ENCODE measurements at places on chromosomes 5 and 9.

GRCh38 chr9:70494221-70494620, 79.8 kb upstream of the KLF9 start:
- no peaks in the 10 kb centered on the region for H3K36me3 ChIP-seq
- no peaks in the 10 kb centered on the region for H3K4me1 ChIP-seq
- H3K27me3 ChIP-seq: peaks cover 6% of the 10 kb centered on the region
- H3K4me3 ChIP-seq: no peak overlapping the region
- no peak overlapping the region for H3K27ac ChIP-seq

- H3K4me3 ChIP-seq: no peak overlapping the region
- no peak overlapping the region for H3K27ac ChIP-seq
- H3K36me3 ChIP-seq: peaks cover 66% of the 10 kb centered on the region
Measured at GRCh38 chr5:72860499-72860898, 44.0 kb downstream of the TNPO1 start.

- no peaks in the 10 kb centered on the region for H3K27me3 ChIP-seq
- H3K36me3 ChIP-seq: peaks cover 29% of the 10 kb centered on the region
- DNase-seq: peak; percentile 87
- H3K27ac ChIP-seq: peak overlapping the region; percentile 97
Measured at GRCh38 chr9:110919609-110920008, 118.7 kb downstream of the LPAR1 start.

DNA sequence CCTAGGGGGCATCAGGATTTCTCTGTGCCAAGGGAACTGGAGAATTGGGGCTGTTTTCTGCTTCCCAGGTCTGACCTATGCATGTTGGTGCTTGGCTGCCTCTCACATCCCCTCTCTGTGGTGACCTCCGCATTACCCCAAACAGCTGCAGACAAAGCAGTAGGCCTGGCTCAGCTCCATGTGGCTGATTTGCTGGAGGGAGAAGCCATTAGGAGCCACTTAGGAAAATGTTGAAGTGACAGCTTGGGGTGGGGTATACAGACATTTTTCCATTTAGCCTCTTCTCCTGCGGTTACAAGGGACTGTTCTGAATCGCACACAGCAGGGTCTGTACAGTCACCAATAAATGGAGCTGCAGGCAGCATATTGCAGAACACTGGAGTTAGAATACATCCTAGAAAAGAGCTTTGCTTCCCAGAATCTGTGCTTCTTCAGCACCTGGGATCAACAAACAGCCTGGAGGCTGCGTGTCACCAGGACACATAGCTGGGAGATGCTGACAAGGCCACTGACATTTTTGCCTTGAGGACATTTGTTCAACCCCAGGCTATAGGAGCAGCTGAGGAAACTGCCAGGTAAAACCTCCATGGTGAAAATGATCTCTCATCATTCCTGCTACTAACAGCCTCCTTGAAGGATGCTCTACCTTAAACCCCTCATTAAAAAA, 335.3 kb downstream of the DIRAS2 start:
- DNase-seq: no peak
- no peak overlapping the region for H3K4me3 ChIP-seq
- H3K36me3 ChIP-seq: no peaks in the 10 kb centered on the region
- no peaks in the 10 kb centered on the region for H3K4me1 ChIP-seq
- H3K27me3 ChIP-seq: peaks cover 7% of the 10 kb centered on the region

All from PC-3 (cell line).